ENCODE measurements at places on chromosomes 16 and 17. TPM values are rescaled to one million over a fixed set of nuclear protein-coding genes. Genes with fewer than 3 reads are reported as not detected.

Gene CIITA
- 0.09 TPM for total RNA-seq

Gene KCNAB3
- total RNA-seq: 0.27 TPM

Gene TP53TG3F
- total RNA-seq: not detected

Gene ACE
- total RNA-seq: 46.8 TPM

Data from endothelial cell of coronary artery (primary cell).